ENCODE measurements at places on chromosomes 1 and 21.

- DNase-seq, result no peak
Measured at GRCh38 chr1:58257003-58257402, 289.5 kb downstream of the OMA1 start.

DNA sequence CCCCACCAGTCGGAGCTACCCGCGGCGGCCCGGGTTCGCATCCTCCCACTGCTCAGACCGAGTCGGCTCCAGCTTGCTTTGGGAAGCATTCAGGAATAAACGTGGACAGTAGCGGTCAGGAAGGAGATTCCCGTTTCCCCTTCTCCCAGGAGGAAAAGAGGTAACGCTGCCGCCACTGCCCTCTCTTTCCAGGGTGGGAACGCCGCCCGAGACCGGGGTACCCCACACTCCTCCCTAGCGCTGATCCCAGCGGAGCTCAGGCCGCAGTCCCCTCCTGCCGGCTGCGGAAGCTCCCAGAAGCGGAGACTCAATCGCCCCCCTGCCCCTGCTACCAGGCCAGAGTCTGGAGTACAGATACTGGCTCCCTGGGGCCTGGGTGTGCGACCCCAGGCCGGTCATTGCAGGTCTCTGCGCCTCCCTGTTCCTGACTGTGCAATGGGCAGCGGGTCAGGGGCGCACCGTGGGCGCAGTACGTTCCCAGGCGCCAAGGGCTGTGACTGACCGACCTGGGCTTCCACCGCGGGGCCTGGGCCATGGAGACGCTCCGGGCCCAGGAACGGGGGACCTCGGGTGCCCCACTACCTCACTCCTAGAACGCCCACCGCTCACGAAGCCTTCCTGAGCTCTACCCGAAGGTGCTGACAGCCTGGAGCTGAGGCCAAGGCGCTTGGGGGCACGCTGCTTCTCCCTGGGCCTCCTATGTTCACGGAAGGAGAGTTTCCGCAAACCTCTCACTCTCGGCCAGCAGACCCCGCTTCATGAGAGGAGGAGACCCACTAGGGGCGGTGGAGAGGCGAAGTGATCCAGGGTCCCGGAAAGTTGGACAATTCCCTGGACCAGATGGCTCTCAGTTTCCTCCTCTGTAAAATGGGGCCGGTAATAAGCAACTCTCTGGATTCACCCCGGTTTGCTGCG is 7.8 kb downstream of the DMRTA2 start:
- no peak for DNase-seq

GRCh38 chr21:16538405-16538804 is 808.6 kb downstream of the USP25 start:
- no peak for DNase-seq

GRCh38 chr1:30330644-30331043 is 392.7 kb downstream of the MATN1 start:
- no peak for DNase-seq

- DNase-seq, result no peak
Measured at GRCh38 chr21:39131791-39132190, 51.5 kb downstream of the PSMG1 start.
